Fibroblast of upper back skin (primary cell): ENCODE measurements at places on chromosomes 5 and 9.

DNA sequence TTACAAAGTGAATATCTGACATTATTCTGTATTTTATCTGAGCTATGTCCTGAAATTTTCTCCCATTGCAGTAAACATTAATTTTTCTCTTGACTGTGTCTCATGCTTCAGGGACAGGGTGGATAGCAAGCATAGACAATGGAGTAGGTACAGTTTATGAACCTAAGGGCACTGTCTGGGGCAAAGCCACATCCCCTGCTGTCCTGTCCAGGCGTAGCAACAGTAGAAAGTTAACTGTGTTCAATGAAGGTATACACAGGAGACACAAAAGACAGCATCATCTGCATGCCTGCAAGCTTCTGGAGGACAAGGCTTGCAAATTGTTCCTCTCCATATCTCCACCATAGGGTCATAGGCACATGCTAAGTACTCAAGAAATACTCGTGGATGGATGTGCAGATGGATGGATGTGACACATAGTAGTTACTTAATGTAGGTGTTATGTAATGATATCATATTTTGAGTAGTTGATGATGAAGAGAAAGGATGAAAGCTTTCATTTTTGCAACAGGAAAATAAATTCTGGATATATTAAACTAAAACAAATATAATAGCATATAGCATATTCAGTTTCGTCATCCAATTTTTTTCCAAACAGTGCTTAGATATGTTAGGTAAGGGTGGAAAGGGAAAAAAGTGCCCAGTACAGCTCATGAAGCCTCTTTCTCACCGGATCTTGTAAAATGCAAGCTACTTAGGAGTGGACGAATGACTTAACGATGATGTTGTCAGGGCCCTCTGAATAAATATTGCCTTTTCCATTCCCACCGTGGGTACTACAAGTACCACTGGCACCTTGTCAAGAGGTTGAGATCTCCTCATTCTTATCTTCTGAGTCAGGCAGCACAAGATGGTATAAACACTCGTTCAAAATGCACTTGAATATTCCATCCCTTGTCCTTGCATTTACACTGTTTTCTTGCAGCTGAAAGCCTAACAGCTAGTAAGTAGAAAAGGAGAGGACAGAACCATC lies 19.9 kb upstream of the ZSWIM6 start:
- peak; percentile 63 for DNase-seq

- no peak for DNase-seq
Observed at GRCh38 chr9:120040896-120041295, 539.1 kb downstream of the CDK5RAP2 start.

DNA sequence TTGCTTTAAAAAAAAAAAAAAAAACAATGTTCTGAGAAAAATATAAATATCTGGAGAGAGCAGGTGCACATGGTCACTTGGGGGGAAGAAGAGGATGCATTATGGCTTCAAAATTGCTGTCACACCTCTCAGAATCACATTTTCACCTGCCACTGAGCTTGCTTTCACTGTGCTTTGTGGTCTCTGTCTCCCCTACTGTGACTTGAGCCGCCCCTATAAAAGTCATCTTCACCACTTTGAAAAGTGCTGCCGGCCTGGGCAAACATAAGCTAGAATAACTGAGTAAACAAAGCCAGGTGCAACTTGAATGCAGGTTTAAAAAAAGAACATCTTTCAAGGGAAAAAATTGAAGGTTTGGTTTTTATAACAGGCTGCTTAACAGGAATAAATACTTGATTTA lies 368.1 kb upstream of the GRIA1 start:
- DNase-seq = no peak

DNA sequence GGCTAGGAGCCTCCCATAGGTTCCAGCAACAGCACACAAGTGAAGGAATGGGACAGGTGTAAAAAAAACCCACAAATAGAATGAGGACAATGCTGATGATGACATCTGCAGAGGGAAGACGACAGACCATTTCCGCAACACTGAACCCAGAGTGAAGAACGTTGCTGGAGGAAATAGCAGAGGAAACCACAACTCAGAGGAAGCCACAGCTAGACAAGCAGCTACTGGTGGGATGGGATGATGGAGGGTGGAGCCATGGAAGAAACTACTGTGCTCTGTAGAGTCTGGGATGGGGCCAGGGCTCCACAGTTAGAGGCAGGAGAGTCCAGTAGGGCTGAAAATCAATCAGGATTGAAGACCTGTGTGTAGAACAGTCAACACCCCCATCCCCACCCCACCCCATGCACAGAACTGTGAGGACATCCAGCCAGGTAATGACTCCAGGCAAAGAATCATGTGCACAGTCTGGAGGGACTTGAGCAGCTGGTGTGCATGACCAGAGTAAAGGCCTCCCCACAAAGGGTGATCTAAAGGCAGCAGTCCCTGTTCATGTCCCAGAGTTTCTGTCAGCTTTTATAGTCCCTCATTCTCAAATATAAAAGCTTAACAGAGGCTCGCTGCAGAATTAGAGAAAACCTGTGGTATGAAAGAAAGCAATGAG lies 65.2 kb upstream of the SPIN1 start:
- DNase-seq = peak; percentile 55

- no peak for DNase-seq
Observed at GRCh38 chr5:67377631-67378030, 181.0 kb upstream of the CD180 start.

DNA sequence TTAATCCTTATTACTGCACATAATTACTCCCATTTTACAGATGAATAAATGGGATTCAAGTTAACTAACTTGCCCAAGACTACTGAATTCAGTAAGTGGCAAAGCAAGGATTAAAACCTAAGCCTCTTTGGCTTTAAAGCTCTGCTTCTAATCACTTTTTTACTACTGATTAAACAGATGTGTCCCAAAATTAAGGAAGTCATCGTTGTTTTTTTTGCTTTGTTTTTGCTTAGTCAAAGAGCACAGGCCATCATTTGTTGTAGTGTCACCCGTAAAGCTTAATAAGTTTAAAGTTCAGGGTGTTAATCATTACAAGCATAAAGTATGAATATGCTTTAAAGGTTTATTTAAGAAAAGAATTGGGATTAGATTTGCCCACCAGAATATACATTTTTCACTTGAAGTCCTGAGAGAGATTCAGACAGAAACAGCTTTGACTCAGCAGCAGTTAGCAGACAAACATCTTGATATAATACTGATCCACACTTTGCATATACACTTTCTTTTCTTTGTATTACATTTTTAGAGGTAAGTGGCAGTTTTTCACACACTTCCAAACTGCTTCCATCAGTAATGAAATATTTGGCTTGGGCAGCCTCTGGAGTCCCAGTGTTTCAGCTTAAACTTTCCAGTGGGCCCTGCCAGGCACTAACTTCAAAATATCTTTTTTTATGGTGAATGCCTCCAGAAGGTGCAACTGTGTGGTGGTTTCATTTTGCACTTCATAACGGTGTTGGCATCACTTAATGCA lies 52.7 kb downstream of the PIK3R1 start:
- DNase-seq = no peak

DNA sequence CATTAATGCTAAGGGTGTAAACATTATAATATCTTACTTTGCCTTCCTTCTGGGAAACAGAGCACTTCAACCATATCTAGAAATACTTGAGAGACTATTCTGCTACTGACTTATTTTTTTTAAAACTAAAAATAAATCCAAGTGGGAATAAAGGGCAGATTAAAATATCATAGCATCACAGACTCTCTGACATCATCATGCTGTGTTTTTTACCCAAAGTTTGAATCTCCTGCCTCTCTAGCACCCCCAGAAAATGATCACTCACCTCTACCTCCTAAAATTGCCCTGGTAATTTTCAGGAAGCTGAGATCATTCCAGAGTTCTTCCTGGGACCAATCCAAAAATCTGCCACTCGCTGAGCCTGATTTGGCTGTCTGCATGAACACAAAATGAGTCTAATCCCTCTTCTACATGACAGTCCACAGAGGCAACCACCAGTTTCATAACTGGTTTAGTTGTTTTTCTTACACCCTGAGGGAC lies 813.8 kb upstream of the DMAC1 start:
- DNase-seq = peak; percentile 51

- peak; percentile 99 for DNase-seq
Observed at GRCh38 chr5:141521244-141521781, 32.4 kb downstream of the PCDHGC5 start.

DNA sequence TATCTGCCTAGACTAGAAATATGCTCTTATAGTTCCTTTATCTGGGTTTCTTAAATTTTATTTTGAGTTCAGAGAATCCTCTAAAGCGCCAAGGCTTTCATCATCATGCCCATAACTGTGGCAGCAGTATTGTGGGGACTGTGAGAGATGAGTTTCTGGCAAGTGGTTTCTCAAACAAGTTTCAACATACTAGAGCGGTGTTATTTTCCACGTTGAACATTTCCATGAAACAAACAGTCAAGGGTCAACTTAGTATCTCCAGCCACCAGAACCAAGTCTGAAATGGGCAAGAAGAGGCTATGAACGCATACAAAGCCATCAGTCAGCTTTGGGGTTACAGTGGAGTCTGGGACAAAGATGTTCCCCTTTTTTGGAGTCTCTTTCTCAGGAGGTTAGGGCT lies 40.3 kb downstream of the SERINC5 start:
- no peak for DNase-seq

DNA sequence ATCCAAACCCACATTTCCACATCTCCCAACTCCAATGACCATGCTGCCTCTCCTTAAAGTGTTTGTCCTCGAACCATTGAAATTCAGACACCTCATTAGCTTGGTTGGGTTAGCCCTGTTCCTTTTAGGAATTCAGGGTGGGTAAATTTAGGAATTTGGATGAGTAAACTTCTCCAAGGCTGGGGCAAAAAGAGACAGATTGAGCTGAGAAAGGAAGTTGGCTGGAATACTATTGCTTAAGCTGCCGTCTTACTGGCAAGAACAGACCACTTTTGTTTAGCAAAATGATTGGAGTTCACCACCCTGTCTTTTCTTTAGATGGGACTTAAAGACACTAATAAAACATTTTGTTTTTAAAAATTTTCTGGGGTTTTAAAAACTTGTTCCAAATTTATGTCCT lies 143.6 kb upstream of the GDNF start:
- DNase-seq = no peak

- no peak for DNase-seq
Observed at GRCh38 chr9:128340691-128341434, 536 bp downstream of the SLC27A4 start.

- DNase-seq = no peak
Observed at GRCh38 chr9:134708672-134709038, 67.1 kb downstream of the COL5A1 start.

GRCh38 chr5:96312383-96312782 lies 120.7 kb downstream of the PCSK1 start:
- DNase-seq = no peak

GRCh38 chr9:35798658-35799374 lies 7.4 kb downstream of the NPR2 start:
- peak; percentile 32 for DNase-seq

DNA sequence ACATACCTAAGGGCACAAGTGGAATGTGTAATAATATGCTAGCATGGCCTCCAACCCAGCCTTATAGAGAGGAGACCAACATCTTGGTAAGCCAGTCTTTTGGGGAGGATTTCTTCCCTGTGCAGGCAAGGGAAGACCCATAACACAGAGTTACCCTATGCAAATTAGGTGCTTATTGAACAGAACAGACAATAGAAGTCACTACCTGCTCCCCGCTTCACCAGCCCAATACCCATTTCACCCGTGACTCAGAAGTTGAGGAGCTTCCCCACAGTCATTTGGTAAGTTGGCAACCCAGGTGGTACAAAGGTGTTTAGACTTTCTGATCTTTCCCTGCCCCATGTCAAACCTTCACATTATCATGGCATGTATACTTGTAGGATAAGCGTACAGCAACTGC lies 44.6 kb downstream of the AOPEP start:
- no peak for DNase-seq

GRCh38 chr9:33340186-33340585 lies 49.9 kb downstream of the NFX1 start:
- no peak for DNase-seq

DNA sequence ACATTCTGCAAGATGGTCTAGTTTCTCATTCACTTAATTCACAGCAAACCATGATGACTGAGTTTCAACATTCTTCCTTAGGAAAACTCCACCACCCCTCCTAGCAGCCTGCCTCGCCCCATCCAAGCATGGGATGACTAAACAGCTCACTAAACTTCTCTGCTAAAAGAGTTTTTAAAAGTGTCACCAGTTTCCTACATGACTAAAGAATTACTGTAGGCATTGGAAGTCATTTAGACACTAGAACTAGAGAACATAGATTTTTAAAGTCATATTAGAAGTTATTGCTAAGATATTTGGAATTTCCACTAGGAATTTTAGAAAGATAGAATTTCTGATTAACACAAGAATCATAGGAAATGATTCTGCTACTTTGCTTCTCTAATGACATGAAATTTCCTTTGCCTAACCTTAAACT lies 5.5 kb upstream of the ESM1 start:
- peak; percentile 84 for DNase-seq

DNA sequence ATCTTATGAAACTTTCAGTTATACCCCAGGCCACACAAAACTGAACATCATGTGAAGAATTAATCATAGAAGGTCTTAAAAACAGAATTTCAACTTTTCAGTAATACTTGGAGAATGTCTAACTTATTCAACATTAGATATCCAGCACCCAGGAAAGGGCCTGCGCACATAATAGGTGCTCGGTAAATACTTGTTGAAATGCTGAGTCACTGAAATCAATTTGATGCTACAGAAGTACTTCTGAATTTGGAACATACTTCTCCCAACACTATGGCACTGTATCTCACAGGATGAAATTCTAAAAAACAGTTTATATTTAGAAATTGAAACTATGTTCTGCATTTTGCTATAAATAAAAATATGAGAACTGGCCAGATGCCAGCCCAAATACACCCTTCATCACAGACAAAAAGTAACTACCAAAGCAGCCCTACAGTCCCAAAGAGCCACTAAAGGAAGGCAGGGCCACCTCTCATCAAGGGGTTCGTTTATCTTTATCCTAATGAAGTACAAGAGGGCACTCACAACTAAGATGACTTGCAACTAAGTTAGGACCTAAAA lies 26.5 kb downstream of the MRPS27 start:
- DNase-seq = no peak

DNA sequence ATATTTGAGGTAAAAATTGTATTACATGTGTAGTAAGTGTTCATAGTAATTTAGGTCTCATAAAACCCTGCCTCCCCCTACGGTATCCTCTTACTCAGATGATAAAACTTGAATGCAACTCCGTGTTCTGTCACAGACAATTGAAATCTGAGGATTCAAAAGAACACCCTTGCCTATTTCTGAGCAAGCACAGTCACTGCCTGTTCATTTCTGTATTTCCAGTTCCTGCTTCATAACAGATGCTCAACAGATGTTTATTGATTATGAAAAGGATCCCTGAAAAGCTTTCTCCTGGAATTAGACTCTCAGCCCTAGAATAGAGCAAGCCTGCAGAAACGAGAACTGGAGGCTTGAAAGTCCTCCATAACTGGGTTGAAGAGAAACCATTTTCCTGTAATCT lies 144.1 kb upstream of the SPEF2 start:
- no peak for DNase-seq

- no peak for DNase-seq
Observed at GRCh38 chr5:95838556-95838955, 16.0 kb upstream of the GLRX start.

GRCh38 chr5:111411301-111411700 lies 101.0 kb downstream of the STARD4 start:
- DNase-seq = peak; percentile 64

- DNase-seq = no peak
Observed at GRCh38 chr9:105178076-105178475, 66.4 kb upstream of the SLC44A1 start.
